ENCODE measurements at places on chromosomes 3 and 15.

GRCh38 chr15:92006186-92007028, 152.9 kb downstream of the SLCO3A1 start:
- no peak for DNase-seq

DNA sequence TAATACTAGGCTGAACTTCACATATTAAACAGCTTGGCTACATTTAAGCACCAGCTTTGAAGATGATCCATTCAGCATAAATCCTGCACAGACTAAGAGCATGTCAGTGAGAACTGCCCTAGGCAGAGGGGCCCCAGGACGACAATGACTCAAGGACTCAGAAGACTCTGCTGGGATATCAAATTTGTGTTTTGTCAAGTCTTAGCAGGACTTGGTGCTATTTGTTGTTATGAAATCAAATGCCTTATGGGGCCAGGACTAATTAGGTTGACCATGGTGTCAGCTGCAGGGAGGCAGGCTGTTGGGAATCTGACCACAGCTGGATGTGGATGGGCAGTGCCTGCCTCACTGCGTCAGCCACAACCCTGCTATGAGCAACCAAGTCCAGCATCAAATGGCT, 91.8 kb downstream of the RYR3 start:
- peak; percentile 90 for DNase-seq

- no peak for DNase-seq
Measured at GRCh38 chr15:79798311-79798710, 98.5 kb downstream of the MTHFS start.

DNA sequence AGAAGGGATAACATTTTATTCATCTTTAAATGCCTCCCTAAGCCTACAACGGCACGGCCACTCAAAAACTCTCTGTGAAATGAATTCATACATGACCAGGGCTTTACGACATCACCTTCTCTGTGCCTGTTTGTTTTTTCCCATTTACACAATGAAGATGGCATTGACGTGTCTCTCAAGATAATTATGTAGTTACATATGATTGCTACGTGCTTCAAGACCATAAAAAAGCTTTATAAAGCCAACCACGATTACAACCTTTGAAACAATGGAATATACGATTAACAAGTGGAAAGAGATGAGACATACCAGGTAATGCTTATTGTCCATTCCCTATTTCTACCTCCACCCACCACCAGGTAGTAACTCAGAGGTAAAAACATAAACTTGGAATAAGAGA, 168.4 kb downstream of the P3H2 start:
- DNase-seq = no peak

DNA sequence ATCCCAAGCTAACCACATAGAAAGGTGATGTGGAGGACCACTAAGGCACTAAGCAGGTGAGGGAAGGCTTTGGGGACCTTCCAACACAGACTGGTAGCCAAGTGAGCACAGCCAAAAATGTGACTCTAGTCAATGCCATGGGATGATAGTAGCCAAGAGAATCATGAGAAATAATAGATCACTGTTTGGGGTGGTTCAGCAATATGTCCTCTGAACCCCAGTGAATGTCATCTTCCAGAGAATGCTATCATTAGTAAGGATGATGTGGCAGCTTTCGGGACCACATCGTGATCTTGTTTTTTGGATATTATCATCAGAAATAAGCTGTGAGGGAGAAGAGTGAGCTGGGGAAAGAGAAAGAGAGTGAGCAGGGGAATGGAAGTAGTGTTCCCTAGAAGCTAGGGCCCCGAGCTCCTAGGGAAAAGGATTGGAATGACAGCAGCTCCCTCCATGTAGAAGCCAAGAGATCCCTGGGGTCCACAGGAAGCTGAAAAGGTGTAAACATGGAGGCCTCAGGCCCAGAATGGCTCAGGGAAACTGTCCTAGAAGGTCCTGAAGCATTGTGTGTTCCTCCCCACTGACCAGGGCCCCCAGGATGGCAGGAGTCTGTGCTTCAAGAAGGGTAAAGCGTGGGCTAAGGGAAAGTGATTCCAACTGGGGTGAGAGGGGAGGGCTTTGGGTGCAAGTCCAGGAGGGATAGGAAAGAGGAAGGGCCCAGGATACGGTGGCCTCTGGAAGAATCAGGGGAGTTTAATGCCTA, 56.6 kb upstream of the KLF13 start:
- DNase-seq = no peak

- DNase-seq = peak; percentile 51
Measured at GRCh38 chr3:169146866-169147237, 516.7 kb downstream of the MECOM start.

DNA sequence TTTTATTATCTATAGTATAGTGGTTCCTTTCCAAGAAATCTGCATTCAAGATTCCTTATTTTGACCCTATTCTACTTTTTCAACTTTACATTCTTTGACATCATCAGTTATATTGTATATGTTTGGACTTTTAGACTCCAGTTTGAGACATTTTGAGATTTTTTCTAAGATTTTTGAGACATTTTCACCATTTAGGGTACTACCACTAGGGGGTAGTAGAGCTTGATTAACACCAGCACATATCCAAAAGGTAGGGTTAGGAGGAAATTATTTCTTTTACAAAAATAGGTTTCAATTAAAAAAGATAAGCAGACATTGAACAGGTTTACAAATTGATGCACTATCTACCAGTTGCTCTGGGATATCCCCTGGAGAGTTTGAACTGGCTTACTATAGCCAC, 262.5 kb downstream of the SCAPER start:
- no peak for DNase-seq

- no peak for DNase-seq
Measured at GRCh38 chr3:125200731-125201139, 11.8 kb downstream of the SLC12A8 start.

- DNase-seq = no peak
Measured at GRCh38 chr15:72491768-72492167, 17.6 kb downstream of the ARIH1 start.

- DNase-seq = peak; percentile 69
Measured at GRCh38 chr15:86555098-86555497, 475.4 kb downstream of the AGBL1 start.
